ENCODE measurements at places on chromosomes 6 and 20.
A peak's percentile ranks its signal among the peaks of the same experiment; 100 is the strongest.

DNA sequence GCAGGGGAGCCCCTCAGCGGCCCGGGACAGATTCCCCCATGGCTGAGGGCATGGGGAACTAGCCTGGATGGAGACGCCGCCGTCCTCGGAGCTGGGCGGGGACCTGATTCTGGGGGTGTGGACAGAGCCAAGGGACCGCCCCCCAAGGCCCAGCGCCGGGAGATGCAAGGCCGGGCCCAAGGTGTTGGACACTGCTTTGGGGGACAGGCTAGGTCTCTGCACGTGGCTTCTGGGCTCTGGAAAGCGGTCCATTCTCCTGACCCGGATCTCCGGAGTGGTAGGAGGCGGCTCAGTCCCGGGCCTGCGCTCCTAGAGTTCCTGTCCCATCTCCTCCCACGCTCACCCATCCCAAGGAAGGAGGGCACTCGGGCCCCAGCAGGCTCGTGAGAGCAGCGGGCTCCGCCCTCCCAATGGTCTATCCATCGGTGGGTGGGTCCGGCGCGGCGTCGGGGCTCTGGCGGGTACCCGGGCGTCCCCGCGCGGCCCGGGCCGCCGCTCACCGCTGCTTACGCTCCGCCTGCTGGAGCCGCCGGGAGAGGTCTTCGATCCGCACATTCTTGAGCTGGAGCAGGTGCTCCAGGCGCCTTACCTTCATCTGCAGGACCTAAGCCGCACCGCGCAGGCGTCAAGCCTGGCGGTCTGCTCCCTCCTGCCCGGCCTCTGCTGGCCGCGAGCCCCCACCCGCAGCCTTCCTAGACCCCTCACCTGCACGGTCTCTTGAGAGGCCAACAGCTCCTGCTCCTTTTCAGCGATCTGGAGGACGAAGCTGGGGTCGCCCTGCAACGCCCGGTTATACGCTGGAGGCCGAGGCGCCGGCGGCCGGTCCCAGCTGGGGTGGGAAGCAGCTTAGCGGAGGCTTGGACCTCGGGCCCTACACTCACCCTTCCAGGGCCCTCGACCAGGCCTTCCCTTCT lies 3.3 kb downstream of the SPEF1 start:
- peak; percentile 42 for DNase-seq

DNA sequence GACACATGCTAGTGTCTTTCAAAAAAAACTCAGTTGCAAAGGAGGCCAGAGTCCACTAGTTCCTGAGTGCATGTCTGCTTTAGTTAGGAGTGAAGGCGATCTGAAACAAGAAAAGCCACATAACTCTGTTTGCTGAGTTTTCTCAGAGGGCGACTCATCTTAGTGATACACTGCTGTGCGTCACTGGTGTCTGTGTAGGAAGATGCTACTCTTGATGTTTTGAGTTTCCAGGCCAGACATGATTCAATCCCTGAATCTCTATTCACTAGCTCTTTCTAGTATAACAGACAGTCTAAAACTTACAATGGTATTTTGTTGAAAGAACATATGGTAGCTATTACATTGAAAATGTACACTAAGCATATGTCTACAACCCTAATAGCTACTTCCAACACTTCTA lies 60.9 kb downstream of the GFRAL start:
- DNase-seq, result no peak

DNA sequence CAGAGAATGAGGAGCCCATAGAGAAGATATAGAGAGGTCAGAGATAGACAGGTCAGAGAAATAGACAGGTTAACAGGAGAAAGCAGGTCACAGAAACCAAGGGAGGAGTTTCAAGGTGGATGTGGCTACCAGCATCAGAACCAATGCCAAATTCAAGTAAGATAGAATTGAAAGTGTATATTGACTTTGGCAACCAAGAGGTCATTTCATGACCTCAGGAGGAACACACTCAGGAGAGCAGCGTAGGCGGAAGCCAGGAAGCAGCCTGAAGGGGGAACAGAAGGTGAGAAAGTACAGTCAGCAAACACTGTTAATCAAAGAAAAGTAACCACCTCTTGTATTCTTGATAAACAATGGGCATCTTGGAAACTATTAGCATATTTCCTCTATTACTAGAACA lies 33.9 kb upstream of the ALDH8A1 start:
- no peak for DNase-seq

GRCh38 chr6:158920311-158920905 lies 79.6 kb downstream of the RSPH3 start:
- no peak for DNase-seq

All from NCI-H1694 treated with DMSO at 0.1 percent for 48 hours (cell line).